Stimulated activated CD8-positive, alpha-beta memory T cell treated with anti-CD3 and anti-CD28 coated beads, Interleukin-4, amount 100 ng/mL, for 48 hours (primary cell): ENCODE measurements at places on chromosomes 6 and 20.

DNA sequence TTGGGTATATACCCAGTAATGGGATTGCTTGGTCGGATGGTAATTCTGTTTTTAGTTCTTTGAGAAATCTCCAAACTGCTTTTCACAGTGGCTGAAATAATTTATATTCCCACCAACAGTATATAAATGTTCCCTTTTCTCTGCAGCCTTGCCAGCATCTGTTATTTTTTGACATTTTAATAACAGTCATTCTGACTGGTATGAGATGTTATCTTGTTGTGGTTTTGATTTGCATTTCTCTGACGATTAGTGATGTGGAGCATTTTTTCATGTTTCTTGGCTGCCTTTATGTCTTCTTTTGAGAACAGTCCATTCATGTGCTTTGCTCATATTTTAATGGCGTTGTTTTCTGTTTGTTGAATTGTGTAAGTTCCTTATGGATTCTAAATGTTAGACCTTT is 641.6 kb downstream of the HACE1 start:
- DNase-seq, result no peak

DNA sequence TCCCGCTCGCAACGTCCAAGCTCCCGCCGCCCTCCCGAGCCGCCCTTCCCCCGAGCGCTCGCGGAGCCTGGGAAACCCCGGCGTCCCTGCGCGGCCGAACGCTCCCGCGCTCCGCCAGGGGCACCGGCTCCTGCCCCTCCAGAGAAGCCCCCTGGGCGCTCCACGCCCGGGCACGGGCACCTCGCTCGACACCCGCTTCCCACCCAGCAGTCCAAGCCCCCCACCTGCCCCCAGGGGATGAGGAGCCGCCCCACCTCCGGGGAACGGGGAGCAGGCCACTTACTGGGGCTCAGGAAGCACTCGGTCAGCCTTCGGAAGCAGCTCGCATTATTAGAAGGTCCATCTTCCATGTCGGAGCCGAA is 1.4 kb downstream of the PDE10A start:
- DNase-seq, result no peak

- no peak for DNase-seq
Measured at GRCh38 chr6:113934101-113934500, 36.8 kb downstream of the HDAC2 start.

DNA sequence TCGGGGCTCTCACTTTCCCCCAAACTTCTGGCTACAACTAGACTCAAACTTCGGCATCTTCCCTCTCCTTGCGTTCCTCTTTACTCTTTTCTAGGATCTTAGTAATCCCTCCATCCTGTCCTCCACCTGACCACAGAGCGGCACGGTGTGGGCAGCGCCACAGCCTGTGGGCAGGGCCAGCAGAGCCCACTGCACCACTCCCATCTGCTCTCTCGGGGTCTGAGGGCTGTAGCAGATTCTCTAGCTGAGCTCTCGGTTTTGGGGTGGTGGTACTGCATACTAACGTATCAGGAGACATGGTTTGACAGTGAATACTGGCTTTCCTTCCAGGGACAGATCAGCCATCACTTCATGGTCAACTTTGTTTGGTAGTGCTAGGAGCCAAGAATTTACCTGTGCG is 57.4 kb downstream of the EZR start:
- DNase-seq, result no peak

DNA sequence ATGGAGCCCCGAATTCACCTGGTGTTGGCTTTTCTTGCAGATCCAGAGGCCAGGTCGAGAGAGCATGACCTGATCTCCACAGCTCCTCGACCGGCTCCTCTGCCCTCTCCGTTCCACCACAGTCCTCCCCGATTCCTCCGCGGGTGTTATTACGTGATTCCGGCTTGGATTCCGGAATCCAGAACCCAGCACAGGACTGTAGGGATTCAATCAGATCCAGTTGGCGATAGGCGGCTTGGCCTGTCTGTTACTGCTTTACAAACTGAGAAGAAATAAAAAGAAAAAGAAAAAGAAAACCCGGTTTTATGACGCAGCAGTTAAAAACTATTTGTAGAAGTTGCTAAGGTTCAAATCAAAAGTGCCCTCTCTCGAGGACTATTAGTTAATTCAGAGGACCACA is 222.7 kb downstream of the EYA2 start:
- DNase-seq, result no peak
